Smooth muscle cell of trachea (primary cell): ENCODE measurements at places on chromosomes 16 and 17. TPM values are rescaled to one million over a fixed set of nuclear protein-coding genes. Genes with fewer than 3 reads are reported as not detected.

Gene ORC6
- 1.7 and 12.1 TPM in 2 replicates for total RNA-seq

Gene ZNF205
- 17.6 and 25.1 TPM in 2 replicates for total RNA-seq

Gene CCDC40
- total RNA-seq = 2.0 and 4.5 TPM in 2 replicates

Gene BCL6B
- total RNA-seq = 0.33 and 0.44 TPM in 2 replicates

Gene FADS6
- total RNA-seq = not detected in 2 replicates

Gene PHOSPHO1
- total RNA-seq = 0.15 and 0.33 TPM in 2 replicates

Gene ABI3
- total RNA-seq = 0.17 TPM in 1 of 2 replicates, not detected in the other

Gene SLC13A2
- total RNA-seq = not detected in 2 replicates
